Stimulated activated CD8-positive, alpha-beta memory T cell treated with anti-CD3 and anti-CD28 coated beads, Interleukin-7, amount 100 ng/mL, for 1 hour (primary cell): ENCODE measurements at places on chromosomes 13 and 19.

GRCh38 chr13:24148414-24149235, 11.9 kb upstream of the SPATA13 start:
- no peak for DNase-seq

DNA sequence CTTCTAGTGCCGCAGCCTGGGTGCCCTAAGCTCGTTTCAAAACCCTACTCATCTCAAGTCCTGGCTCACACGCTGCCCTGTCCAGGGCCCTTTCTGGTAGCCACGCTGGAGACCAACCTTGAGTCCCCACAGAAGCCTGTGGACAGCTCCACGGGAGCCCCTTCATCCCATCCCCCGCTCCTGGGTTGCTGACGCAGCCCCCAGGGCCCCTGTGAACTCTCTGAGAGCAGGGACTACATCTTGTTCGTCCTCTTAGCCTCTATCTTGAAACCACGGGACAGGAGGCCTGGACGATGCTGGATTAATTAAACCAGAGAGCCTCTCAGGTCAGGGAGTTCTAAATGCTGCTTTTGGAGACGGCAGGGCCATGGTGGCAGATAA, 7.4 kb downstream of the MLLT1 start:
- DNase-seq: no peak

DNA sequence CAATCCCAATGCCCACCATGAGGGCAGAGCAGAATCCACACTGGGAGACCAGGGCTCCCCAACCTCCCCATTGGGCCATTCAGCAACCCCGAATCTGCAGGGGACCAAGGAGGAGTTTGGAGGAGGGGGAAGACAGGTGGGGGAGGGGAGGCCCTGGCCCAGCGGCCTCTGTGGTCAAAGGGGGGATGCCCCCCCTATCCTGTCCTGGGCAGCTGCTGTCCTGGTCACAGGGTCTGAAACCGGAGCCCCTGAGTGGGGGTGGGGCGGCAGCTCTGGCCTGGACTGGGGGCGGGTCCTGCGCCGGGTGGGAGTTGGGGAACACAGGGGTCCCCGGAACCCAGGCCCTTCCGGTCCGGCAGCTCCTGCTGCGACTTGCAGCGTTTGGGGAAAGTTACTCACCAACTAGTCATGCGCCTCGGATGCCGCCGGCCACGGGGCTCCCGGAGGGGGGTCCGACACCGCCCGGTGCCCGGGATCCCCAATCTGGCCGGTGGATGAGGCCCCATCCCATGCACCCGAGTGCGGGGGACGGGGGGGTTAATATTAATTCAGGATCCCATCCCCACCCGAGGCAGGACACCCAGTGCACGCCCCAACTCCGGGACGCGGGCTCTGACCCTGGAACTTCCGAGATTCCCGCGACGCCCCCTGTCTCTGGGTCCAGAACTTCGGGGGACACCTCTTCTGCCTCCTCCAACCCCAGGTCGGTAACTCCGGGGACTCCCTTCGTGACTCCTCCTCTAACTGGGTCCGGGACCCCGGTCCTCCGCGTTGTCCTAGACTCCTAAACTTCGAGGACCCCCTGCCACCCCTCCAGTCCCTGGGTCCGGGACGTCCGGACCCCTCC, 872 bp downstream of the HOMER3 start:
- no peak for DNase-seq

DNA sequence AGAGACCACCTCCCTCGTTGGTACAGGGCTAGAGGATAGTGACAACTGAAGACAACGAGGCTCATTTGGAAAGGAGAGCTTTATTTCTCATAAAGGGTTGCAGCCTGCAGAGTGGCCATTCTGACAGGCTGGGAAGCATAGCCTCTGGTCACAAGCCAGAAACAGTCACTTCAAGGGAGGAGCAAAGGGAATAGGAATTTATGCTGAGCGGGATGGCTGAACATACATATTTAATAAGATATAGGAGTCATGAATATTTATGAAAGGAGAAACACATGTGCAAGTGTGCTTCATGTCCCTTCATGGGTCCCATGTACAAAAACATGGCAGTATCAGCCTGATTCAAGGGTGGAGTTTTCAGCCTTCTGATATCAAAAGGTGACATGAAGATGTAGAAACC, 27.1 kb upstream of the URI1 start:
- no peak for DNase-seq

DNA sequence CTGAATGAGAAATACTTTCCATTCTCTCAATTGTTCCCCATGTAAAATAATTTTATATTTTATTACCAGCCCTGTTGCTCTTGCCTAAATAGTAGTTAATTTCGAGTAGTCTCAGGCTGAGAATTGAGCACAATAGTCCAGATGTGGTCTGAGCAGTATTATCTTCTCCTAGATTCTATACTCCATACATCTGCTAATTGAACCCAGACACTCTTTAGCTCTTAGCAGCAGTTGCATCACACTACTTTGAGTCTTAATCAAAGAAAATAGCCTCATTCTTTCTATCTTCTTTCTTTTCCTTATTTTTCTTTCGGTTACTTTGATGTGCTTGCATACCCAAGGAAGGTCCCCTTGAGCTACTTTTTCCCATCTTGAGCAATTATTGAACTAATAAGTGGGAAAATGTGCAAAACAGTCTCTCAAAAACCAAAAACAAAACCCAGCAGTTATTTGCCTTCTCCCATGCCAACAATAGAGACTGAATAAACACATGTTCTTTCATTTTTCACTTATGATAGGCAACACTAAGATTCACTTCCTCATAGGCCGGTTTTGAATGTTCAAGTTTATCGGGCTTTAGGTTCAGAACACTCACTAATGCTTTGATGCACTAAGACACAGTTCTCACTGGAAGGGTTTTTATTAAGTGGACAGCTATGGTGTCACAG, 204.5 kb downstream of the POU4F1 start:
- DNase-seq: no peak

DNA sequence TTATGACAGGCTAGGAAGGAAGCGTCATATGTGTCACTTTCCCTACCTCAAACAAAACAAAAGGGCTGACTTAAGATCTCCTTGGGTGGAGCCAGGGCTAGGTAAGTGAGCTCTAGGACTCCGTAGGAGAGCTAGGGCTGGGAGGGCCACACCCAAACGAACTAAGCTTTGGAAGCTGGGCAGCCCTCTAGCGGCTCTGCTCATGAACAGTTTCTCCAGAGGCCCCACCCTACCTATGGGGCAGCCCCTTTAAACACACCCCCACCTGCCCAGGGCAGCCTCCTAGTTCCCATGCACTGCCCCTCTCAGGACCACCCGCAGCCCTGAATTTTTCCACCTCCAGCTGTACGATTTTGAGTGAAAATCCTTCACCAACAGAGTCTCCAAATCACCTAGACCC, 3.5 kb downstream of the PEG3 start:
- DNase-seq: no peak
